ENCODE measurements at places on chromosomes 5 and 9.

GRCh38 chr5:2329741-2330140 is 421.7 kb downstream of the IRX2 start:
- no peak for DNase-seq

DNA sequence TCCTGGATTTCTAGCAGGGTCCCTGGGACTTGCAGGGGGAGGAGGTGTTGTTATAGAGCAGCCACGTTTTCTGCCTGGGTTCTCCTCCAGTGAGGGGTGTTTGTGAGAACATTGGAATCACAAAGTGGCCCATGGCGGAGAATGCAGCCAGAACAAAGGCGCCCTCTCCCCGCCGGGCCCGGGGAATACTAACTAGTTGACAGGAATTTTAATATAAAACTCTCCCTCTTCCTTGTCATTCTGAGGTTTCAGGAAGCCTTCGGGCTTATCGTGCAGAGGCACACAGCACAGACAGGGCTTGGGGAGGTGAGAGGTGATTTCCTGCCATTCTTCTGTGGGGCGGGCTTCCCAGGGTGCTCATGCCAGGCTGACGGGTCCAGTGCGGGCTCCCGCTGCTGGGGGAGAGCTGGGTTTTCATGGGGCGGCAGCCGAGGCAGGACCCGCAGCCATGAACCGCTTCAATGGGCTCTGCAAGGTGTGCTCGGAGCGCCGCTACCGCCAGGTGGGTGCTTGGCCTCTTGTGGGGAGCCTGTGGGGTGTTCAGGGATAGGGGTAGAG is 37.7 kb downstream of the RGS3 start:
- no peak for DNase-seq

GRCh38 chr9:114285166-114285867 is 37.6 kb upstream of the ORM1 start:
- DNase-seq, result no peak

DNA sequence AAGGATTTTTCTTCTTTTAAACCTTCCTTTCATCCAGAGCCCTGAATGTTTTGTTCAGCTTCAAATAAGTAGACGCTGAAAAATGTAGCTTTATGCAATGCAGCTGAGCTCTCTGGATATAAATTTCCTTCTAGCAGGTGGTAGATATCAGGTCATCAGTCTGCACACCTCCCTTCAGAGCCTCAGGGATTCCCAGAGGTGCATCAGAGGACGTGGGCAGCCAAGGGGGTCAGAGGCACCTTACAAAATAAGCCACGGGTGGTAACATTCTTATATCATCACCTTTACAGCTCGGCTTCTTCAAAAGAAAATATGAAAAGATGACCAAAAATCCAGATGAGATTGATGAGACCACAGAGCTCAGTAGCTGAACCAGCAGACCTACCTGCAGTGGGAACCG is 19.3 kb downstream of the MOCS2 start:
- no peak for DNase-seq

- DNase-seq, result no peak
These were observed 1411.0 kb upstream of the WWC1 start for GRCh38 chr5:166880456-166880855.

DNA sequence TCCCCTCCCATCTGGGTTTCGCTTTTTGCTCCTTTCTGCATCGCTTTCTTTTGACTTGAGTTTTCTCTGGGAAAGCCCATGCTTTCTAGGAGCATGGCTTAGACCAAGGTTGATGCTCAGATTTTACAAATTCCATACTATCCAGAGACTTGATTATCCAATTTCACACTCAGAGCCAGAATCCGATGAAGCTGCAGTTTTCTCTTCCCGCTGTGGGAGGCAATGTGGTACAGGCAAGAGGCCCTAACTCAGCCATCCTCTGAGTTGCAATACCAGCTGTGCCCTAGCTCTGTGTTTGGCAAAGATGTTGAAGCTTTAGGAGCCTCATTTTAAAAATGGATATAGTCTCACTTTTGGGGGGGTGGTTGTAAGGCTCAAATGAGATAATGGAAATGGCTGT is 85.1 kb downstream of the BRINP1 start:
- no peak for DNase-seq

DNA sequence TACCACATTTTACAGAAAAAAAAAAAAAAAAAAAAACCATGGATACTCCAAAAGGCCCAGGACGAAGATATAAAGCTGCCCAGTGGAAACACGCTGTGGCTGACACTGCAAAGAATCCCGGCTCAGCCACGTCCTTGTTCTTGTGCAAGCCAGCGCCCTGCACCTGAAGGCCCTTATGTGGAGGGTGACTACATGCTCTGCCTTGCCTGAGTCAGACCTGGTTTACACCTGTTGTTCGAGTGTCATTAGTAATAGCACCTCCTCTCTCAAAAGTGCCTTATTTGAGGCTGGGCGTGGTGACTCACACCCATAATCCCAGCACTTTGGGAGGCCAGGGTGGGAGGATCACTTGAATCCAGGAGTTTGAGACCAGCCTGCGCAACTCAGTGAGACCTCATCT is 54.3 kb upstream of the ZSWIM6 start:
- DNase-seq, result no peak

DNA sequence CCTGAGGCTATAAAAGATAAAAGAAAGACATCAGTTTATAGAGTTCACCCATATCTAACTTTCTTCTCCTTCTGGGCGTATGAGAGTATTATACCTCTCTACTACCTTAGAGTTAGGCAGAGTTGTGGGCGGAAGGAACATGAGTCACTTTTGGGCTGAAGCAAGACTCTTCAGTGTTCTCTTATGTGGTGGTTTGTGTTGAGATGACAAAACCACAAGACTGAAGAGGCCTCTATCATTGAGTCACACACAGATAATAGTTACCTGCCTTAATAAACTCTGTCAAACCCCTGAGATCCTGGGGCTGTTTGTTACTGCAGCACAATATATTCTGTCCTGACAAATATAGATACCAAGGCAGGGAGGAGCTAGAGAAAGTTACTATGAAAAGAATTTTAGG is 184.2 kb downstream of the EFNA5 start:
- no peak for DNase-seq

DNA sequence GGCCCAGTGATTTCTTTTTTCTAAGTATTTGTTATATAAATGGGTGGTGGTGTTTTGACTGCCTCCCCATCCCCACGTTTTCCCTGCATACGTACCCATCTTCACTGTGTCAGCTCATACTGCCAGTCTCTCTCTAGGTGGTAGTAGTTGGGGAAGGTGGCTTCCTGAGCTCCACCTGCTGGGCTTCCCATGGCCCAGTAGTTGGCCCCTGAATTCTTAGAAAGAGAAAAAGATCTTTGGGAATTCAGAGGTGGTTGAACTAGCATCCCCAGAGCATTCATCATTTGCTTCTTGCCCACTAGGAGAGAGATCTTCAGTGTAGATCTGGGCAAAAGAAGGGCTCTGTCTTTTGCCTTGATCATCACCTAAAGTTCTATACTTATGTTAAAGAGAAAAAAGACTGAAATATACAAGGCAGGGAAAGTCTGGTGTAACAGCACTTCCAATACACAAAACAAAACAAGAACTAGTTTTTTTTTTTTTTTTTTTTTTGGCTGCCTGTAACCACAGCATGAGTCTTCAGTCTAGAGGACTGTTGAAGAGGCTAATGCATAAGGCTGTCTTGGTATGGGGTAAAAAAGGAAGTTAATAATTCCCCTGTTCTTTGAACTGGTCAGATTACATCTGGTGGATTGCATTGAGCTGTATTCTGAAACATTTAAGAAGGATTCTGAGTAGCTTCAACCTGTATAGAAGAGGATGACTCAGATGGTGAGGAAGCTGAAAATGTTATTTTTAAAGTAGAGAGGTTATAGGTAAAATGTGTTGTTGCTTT is 128.7 kb downstream of the ATG10 start:
- no peak for DNase-seq

GRCh38 chr5:76310208-76310607 is 92.9 kb upstream of the IQGAP2 start:
- DNase-seq, result no peak

DNA sequence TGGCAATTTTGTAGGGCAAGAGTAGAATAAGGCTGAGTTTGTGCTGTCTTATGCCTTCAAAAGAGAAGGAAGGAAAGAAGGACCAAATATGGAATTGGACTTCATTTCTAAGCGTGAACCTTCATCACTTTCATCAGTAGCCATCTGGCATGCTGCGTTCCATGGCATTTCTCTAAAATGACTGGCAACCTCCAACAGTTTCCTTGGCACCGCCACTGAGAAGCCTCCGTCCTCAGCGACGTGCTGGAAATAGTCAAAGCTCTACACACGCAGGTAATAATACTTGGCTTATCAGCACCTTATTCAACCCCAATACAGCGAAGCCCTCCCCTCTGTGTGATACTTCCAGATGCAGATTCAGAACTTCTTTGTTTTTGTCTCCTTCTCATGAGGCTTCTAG is 169.7 kb upstream of the CD180 start:
- DNase-seq, result no peak

GRCh38 chr9:88738709-88739108 is 203.7 kb downstream of the NXNL2 start:
- no peak for DNase-seq

GRCh38 chr5:151023047-151023615 is 2.7 kb downstream of the GPX3 start:
- no peak for DNase-seq

- no peak for DNase-seq
These were observed 1012.8 kb downstream of the MAT2B start for GRCh38 chr5:164518067-164518740.

- DNase-seq, result no peak
These were observed 8.7 kb upstream of the TRPC7 start for GRCh38 chr5:136374003-136374402.

DNA sequence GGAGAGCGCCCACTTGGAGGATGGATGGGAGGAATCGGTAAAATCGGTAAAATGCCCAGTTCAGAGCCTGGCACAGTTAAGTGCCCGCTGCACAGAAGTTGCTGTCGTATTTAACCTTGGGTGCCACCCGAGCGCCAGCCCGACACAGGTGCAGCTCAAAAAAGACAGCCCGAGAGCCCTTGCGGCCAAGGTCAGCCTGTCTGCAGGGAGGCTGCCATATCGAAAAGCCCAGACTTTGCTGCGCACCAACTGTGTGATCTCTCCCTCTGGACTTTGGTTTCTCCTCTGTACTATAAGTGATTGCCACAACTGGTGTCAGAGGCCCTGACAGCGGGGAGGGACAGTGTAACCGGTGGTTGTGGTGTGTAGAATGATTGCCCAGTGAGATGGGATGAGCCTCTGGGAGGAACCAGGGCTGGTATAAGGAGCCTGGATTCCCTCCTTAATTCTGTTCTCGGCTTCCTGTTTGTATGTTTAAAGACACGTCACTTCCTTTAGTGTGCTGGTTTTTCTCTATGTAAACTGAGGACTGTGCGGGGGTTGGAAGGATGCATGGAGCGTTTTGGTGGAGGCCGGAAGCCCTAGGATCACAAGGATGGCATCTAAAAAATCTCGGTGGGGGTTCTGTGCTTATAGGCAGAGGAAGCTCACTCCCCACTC is 792 bp downstream of the NTMT1 start:
- peak; percentile 19 for DNase-seq

DNA sequence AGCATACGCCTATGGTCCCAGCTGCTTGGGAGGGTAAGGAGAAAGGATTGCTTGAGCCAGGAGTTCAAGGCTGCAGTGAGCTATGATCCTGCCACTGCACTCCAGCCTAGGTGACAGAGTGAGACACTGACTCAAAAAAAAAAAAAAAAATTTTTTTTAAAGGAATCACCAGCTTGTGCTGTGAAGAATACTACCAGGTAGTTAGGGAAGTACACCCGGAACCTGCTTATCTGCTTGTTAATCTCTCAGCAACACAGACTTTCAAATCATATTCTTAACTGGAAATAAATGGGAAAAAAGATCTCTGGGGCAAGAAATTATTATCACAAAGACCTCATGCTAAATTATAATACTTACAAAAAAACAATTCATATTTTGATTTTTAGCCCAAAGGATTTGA is 26.4 kb upstream of the PRRC2B start:
- DNase-seq, result no peak

GRCh38 chr9:3751125-3751758 is 225.4 kb upstream of the RFX3 start:
- DNase-seq, result no peak

DNA sequence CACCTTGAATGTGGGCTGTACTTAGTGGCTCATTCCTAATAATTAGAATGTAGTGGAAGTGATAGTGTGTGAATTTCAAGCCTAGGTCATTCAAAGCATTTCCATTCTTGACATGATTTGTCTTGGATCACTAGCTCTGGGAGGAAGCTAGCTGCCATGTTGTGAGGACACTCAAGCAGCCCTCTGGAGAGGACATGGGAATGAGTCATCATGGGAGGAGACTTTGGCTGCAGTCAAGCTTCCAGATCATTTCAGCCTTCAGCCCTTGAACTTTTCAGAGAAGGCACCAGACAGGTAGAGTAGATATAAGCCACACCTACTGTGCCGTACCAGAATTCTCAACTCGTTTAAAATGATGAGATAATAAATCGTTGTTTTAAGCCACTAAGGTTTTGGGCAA is 506.9 kb downstream of the ZNF608 start:
- no peak for DNase-seq

DNA sequence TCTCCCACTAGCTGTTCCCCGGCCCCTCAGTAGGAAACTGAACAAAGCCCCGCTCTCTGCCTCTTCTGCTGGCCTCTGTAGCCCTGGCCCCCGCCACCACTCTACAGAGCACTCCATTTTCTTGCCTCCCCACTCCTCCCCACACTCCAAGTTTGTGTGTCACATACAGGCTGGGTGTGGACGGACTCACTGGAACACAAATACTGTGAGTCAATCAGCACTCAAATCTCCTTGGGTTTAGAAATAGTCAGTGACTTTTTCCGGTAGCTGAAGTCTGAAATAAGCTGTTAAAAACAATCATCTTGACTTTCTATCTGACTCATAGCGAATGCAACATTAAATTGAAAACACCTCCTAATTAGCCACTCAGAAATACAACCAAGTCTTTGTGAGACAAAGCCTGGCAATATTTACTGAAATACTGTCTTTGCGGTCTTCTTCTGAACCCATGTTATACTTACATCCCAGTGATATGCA is 122.5 kb downstream of the LHFPL2 start:
- DNase-seq, result no peak

DNA sequence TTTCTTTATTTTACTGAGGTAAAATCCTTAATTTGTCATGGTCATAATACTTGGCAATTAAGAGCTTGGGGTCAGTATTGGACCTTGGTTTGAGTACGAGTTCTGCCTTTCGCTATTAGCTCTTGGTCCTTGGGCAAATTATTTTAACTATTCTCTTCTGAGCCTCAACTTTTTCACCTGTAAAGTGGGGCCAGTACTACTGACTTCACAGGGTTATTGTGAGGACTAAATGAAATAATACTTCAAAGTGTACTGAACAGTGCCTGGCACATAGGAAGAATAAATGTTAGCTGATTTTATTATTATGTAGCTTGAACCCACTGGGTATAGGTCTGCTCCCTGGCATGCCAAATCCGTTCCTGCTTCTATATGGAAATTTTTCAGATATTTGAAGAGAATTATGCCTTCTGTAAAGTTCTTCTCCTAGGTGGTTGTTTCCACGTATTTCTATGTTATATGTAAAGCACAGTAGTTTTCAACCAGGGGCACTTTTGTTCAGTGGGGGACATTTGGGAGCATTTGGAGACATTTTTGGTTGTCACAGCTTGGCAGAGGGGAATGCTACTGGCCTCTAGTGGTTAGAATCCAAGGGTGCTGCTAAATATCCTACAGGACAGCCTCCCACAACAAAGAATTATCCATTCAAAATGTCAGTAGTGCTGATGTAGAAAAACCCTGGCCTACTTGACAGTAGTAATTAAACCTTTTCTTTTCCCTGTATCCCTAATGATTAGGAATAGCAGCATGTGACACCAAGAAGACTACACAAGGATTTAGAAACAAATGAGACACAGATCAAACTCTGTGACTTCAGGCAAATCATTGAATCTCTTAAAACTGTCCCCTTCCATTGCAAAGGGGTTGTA is 4.5 kb downstream of the RCL1 start:
- no peak for DNase-seq

Measured in activated CD4-positive, CD25-positive, alpha-beta regulatory T cell (primary cell).